ENCODE measurements at places on chromosomes 1 and 21. TPM values are rescaled to one million over a fixed set of nuclear protein-coding genes. Genes with fewer than 3 reads are reported as not detected.
A peak's percentile ranks its signal among the peaks of the same experiment; 100 is the strongest.

DNA sequence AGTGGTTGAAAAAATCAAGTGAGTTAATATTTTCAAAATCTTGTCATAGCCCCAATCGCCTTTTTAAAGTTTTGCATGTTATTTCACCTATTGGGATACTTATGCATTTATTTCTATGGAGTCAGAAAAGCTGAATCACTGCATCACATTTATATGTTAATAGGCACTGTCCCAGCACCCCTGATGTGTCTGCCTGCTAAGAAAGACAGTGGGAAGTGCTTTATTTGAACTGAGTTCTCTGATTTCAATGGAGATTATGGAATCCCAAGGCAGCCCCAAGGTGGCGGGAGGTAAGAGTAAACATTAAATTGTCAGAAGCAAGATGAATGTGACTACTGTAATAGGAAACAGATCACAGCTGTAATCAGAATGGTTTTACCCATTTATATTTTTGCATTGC, 2225.7 kb downstream of the NCAM2 start:
- no peak for DNase-seq

GRCh38 chr1:6365047-6365446, 28.5 kb downstream of the ACOT7 start:
- DNase-seq, result peak; percentile 49

DNA sequence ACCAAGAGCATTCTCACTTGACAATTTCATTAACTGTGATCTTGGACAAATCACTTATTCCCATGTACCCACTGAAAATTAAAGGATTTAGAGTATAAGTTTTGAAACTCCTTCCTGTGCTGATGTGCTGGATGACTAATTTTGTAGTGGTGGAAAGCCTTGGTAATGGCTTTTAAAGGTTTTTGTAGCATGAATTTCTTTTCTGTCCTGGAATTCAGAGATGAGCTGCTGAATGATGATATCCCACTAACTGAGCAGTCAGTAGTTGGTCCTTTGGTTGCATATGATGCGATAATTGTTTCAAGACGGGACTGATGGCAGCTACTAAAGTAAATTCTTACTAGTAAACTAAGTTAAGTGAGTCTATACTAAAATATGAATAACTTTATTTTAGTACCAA, 5.2 kb downstream of the RPL5 start:
- DNase-seq, result no peak

DNA sequence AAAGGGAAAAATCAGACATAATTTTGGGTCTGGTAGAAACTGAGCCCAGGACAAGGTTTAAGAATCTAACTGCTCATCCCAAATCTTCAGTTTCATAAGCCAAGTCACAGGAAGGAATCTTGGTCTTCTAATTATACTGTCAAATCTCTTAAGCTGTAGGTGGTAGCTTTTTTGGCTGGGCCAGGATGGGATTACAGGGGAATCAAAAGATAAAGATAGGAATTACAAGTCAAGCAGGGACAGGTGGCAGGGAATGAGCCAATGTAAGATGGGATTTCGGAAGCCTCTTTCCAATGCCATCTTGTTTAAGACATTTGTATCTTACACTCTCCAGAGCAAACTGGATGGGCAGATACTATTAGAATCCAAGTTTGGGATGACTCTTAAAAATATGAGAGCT, 383.5 kb downstream of the KCNH1 start:
- DNase-seq, result no peak

The OLFML2B gene
- not detected for total RNA-seq

The GFI1 gene
- 85.0 TPM for total RNA-seq

The PPFIA4 gene
- 21.3 TPM for total RNA-seq
